ENCODE measurements at places on chromosomes 6 and 20.

DNA sequence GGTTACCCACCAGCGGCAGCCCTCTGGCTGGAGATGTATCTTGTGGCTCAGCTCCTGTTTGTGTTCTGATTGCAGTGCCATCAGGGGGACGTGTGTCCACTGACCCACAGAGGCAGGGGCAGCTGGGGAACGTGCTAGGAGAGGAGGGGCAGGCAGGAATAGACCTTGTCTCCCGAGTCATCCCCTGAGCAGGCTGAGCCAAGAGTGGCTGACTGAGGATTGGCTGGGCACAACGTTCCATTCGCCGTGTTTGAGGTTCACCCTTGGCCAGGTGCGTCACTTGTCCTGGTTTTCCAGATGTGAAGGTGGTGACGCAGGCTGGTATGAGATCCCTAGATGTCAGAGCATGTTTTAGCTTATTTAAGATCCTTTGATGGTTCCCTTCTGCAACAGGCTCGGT lies 57.7 kb downstream of the ADNP start:
- DNase-seq, result no peak

DNA sequence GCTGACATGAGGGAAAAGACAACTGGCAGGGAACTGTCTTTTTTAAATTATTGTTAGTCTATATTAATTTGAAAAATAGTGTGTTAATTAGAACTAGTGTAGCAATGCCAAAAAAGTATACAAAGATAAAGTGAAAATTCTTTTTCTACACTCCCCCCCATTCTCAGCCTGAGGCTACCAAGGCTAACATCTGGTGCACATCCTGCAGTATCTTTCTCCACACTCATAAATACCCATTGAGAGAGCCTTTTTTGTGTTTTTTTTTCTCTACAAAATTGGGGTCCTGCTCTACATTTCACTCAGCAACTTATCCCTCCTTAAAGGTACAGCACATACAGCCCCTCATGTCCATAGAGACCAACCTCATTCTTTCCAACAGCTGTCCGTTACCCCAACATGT lies 20.7 kb downstream of the PREX1 start:
- no peak for DNase-seq

- DNase-seq, result peak; percentile 83
Observed at GRCh38 chr20:19212821-19213502, 520 bp downstream of the SLC24A3 start.

DNA sequence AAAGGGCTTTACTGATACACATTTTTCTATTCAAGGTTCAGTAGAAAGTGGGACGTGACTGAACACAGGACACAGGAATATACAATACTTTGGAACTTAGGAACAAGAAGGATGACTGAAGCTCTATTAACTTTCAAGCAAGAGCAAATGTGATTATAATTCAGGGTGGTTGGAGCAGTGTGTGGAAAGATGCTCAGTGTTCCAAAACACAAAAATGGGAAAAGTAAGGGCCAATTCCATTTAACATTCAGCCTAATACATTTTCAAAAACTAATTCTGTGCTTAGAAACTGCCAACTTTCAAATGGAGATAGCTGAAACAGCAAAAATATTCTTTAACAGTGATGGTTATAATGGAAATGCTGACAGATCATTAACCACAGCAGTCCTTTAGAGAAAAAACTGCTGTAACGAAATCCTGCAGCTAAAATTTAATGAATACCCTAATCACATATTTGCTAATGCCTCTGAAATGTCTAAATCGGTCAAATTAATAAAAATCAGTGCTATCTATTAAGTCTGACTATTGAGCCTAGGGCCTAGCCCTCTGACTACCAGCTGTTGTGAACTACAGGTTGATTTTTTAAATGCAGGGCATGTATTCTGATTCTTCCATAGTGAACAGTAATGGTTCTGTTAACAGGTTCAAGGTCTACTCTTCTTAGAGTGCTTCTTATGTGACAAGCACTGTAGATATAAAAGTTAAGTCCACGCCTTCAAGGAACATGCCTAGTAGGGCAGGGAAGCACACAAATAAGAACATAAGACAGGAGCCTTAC lies 45.9 kb downstream of the RARS2 start:
- DNase-seq, result no peak

- DNase-seq, result no peak
Observed at GRCh38 chr6:124546601-124547000, 415.6 kb upstream of the RNF217 start.

DNA sequence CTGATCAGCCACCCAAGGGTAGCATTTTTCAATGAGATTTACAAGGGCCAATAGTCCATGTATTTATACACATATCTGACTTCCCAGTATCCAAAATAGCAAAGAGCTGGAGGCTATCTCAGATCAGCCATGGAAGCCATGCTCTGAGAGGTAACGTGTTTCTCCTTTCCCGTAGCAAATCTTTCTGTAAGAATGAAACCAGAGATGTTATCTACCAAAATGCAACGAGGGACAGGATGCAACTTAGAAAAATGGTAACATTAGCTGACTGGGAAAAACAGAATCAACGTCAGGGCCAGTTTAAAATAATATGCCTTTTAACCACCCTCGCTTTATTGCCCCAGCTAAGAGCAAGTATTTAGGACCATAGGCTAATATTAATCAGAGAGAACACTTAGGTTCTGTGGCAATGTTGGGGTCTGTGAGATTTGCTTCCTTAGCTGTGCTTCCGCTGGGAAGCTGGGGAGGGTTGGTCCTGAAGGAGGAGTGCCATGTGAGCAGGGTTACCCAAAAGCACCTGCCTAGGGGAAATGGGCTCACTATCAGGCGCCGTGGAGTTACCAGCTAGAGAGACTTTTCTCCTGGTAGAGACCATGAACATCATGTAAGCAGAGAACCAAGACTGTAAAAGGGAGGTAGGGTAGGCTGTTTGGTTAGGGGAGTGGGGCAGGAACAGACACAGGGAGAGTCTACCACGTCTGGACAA lies 1.2 kb downstream of the ZNF831 start:
- no peak for DNase-seq

GRCh38 chr6:145119081-145119480 lies 616.2 kb downstream of the EPM2A start:
- no peak for DNase-seq
